Mesendoderm (in vitro differentiated cells): ENCODE measurements at places on chromosomes 5 and 9.
A peak's percentile ranks its signal among the peaks of the same experiment; 100 is the strongest.

- peak; percentile 92 for DNase-seq
Measured at GRCh38 chr5:42992088-42992879, 47.8 kb downstream of the ANXA2R start.

GRCh38 chr5:156914371-156914737 is 48.7 kb downstream of the TIMD4 start:
- no peak for DNase-seq

GRCh38 chr9:130921300-130921988 is 17.6 kb downstream of the FIBCD1 start:
- DNase-seq: no peak

DNA sequence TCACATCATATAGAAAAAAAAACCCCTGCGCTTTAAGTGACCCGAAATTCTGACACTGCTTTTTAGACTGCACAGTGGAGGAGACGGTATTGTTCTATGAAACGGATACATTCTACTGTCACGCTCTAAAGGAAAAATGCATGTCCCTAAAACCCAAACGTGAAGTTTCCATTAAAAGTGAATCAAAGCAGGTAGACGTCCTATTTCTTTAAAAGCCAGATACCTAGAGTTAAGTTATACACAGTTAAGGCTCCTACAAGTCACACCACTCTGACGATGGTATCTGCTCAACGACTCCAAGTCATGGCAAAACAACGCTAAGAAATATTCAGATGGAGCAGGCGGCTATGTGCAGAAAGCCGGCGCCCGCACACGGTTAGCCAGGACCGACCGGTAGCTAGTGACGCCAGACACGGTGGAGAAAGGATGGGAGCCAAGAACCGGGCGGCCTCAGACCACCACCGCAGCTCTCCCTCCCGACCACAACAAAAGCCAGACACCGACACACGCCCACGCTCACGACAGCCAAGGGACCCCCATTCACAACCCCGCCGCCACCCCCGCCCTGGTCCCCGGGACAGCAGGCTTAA is 734 bp downstream of the SKP1 start:
- DNase-seq: peak; percentile 42

- no peak for DNase-seq
Measured at GRCh38 chr9:113532809-113533190, 69.3 kb downstream of the RGS3 start.

DNA sequence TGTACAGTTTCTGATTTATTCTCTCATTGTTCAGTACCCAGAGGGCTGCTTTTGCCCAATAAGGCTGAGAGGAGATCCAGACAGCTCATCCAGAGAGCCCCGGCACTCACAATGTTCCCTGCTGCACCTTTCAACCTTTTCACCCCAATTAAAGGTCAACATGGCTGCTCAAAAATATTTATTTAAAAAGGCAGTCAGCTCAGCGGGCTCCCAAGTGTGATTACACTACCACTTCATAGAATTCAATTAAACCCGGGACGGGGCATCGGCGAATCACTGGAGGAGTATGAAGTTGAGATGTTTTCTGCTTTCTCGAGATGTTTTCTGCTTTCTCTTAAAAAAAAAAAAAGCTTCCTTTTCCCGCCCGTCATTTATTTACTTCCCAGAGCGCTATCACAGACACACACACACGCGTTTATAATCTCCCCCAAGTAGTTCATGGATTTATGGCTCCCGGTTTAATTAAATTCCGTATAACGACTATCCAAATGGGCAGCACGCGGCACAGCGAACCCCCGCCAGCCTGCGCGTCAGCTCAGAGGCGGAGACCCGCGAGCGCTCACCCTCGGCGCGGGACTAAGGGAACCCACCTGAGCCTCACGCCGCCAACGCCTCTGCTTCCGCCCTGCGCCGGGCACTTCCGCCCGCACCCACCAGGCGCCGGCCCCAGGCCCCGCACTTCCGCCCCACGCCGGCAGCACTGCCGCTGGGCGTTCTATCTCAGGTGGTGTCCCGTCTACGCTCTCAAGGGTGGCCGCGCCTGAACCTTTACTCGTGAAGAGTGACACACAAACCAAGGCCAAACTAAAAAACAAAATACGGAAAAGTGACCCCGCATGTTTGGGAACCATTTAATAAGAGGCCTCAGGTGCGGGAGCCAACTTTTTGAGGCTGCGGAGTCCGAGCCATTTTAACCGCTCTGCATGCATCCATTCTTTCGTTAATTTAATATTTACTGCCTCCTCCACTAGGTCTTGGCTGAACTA is at the start of gene C5orf63:
TSS of gene C5orf63 (minus strand) at position 642 of the 986 bp plus-strand sequence. CDS start 14,507 bp downstream, outside the sequence.
- DNase-seq: no peak

- no peak for DNase-seq
Measured at GRCh38 chr5:80337379-80337778, 17.6 kb downstream of the SPZ1 start.

- no peak for DNase-seq
Measured at GRCh38 chr9:132486706-132487350, 76.8 kb downstream of the CFAP77 start.

DNA sequence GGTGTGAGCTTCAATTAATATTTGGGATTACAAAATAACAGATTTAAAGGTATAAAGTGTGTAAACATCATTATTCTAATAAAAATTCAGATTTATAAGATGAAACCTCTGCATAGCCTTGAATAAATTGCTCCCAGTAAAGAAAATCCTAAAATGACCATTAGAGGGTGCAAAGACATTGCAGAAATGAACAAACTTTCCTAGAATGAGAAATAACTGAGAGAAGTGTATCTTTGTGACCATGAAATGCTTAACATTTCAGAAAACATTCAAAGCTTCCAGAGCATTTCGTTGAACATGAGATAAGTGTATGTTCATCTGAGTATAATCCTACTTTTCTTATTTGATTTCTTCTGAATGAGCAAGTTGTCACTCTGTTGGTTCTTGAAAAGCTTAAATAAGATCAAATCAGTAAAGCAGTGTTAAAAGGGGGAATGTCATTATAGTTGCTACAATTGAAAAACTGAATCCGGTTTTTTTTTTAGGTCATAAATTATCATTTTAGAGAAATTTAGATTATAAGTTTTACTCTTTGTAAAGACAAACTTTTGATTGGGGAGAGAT is 24.7 kb upstream of the NUDT12 start:
- peak; percentile 39 for DNase-seq

- DNase-seq: peak; percentile 80
Measured at GRCh38 chr5:179795049-179795862, 1.5 kb downstream of the LTC4S start.

DNA sequence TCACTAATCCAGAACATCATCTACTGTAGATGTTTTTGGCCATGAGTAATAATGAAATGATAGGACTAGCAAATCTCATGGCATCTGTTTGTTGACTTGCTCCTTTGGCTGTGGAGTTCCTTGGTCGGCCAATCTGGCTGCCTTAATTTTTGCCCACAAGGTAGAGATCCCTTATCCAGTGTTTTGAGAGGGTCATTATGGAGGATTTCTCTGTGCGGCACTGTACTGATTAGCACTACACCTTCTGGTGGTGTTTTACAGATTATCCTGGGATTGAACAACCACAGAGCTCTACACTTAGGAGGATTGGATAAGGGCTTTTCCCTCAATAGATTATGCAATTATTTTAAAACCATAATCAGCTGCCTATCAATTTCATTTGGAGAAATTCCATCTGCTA is 3.2 kb upstream of the ENHO start:
- DNase-seq: no peak

- no peak for DNase-seq
Measured at GRCh38 chr9:26655166-26655565, 237.4 kb downstream of the CAAP1 start.

GRCh38 chr5:145887976-145888574 is 15.3 kb upstream of the GRXCR2 start:
- peak; percentile 75 for DNase-seq

DNA sequence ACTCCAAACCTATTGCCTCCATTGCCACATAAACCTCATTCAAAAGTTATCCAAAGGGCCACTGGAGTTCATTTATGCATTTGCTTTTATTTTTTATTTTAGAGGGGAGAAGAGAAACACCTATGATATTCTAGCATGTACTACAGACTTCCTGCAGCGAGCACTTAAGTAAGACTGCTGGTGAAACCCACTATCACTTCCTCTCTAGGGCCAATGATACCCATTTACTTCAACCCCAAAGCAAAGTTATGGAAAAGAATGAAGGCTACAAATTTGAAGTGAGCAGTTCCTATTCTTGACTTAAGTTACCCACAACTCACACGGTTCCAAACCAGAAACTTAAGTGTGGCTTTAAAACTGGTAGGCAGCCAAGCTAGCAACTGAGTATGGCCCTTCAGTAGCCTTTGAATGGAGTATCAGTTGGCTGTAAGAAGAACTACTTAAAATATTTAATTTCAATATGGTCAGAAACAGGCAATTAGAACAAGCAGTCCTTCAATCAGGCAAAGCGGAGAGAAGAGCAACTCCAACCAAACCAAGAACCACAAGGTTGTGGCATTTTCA is 94.1 kb downstream of the GPR21 start:
- DNase-seq: no peak

- no peak for DNase-seq
Measured at GRCh38 chr5:178530526-178530925, 59.7 kb downstream of the COL23A1 start.

DNA sequence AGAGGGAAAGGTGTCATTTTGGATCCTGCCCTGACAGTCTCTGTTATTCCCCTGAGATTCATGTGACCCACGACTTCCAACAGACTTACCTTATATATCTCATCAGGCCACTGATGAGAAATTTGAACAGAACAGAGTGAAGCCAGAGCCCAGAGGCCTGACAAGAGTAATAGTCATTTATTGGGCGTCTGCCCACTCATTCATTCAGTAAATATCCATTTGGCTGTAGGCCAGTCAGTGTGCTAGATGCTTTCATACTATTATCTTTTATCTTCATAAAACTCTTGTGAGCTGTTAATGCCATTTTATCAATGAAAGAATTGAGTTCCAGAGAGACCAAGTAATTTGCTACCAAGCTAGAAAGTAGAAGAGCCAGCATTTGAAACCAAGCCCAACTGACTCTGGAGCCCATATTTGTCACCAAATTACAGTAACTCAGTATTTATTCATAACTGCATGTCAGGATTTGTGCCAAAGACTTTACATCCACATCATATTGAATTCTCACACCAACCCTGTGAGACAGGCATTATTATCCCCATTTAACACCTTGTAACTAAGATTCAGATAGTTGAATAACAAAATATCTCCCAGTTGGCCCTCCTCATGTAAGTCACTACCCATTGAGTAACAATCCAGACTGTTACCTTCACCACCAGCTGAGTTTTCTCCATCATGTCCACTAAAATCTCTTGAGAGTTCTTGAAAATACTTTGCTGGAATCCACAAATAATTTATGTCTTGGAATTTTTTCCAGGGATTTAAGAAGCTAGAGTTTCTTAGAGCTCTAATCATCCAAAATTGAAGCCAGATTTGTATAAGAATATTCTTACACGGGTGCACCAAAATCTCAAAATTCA is 2.5 kb downstream of the PTPDC1 start:
- DNase-seq: no peak

DNA sequence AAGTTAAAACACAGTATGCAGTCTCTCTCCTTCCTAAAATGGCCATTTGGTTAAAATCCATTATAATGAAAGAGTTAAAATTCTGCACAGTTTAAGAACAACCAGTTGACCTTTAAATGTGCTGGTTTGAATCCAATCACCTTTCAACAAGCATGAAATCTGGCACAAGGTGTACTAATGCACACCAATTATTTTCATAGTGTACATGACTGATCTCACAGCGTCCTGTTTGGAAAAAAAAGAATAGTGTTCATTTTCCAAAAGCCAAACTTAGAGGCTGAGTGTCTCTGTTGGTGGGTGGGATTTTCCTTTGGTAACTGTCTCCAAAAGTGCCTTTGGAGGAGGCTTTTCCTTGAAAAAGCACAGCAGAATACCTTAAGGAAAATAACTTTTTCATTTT is 180.6 kb downstream of the DEPDC1B start:
- DNase-seq: no peak

DNA sequence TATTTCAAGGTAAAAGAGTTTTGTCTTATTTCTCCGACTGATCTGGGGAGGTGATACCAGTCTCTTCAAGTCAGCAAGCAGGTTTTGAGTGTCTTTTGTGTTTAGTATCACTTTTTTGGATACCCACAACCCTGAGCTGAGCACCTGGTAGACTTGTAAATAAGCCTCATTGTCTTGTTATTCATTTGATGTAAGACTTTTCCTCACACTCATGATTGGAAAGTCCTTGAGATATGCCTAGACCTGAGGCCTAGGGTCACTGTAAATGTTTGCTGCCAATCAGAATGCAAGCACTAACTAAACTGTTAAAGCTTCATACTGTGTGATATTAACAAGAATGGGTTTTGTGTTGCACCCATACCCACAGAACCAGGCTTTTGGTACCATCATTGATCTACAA is 100.7 kb upstream of the CKMT2 start:
- DNase-seq: no peak

GRCh38 chr5:111829701-111830100 is 72.7 kb upstream of the NREP start:
- DNase-seq: no peak

DNA sequence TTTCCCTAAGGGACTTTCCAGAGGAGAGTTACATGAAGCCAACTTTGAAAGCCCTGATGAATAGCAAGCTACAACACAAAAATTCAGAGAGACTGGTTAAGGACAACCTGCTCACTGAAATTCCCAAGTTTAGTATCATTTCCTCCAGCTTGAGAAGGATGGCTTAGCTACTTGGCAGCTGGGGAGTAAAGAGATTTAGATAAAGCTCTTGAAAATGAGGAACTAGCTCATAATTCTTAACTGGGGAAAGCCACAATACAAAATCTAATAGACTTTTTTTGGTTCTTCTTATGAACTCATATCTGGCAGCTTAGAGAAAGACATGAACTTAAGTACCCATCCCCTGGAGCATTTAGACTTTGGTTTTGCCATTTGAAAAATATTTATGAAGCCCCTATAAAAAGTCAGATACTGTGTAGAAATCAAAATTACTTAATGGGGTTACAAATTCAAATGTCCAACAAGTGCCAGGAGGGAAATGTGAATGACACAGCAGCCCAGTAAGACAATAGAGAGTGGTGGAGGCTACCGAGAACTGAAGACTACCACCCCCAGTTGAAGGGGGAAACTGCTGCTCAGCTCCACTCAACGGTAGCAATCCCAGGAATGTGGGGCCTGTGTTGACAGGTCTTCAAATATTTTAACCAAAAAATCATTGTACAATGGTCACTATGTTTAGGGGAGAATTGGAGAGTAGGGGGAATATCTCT is 79.4 kb upstream of the ADRB2 start:
- DNase-seq: no peak

DNA sequence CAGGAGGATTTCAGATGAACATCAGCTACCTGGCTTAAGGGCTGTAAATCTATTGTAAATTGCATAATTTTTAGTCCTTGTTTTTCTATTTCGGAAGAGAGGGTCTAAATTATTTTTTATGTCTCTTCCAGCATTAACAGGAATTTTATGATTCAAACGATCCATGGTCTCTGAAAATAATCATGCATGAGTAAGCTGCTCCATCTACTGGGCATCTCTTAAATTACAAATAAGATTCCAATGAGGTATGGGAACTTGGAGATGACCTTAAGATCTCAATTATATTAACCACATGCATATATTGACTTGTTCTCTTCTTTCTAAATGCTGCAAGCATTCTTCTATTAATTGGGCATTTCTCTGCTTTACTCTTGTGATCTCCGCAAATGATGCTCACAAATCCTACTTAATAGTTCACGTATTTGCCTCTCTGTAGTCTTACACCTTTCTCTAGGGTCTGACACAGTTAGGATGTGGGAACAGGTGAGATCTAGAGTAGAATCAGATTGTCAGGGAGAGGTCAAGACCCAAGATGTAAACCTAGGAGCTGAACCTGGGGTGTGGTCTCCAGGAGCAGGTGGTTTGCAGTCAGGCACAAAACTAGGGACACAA is 86.9 kb downstream of the NUDT12 start:
- peak; percentile 43 for DNase-seq
